ENCODE measurements at places on chromosomes 3 and 15. TPM values are rescaled to one million over a fixed set of nuclear protein-coding genes. Genes with fewer than 3 reads are reported as not detected.

Gene SCAP
- 53.6 TPM for total RNA-seq

Gene SLC28A1
- total RNA-seq: not detected

Gene ZMAT3
- total RNA-seq: 33.1 TPM

Gene ERICH6
- total RNA-seq: not detected

Gene PRRT3
- total RNA-seq: 1.5 TPM

Gene KLHDC8B
- total RNA-seq: 36.0 TPM

Gene MAP1A
- total RNA-seq: 2.1 TPM

Gene RAB6B
- 6.7 TPM for total RNA-seq

Gene MYL3
- not detected for total RNA-seq

Gene GADL1
- not detected for total RNA-seq

Gene TAGLN3
- total RNA-seq: not detected

Gene GPD1L
- total RNA-seq: 12.9 TPM

All from endothelial cell of umbilical vein (primary cell).